GM12892 (cell line): ENCODE measurements at places on chromosomes 12 and 14.
A peak's percentile ranks its signal among the peaks of the same experiment; 100 is the strongest.

- DNase-seq, result no peak
These were observed 21.1 kb downstream of the CHFR start for GRCh38 chr12:132866251-132866828.

GRCh38 chr14:95620659-95621059 lies 65.6 kb upstream of the TCL1B start:
- DNase-seq, result no peak

GRCh38 chr14:104277416-104278213 lies 139.2 kb downstream of the KIF26A start:
- DNase-seq, result peak; percentile 5

- DNase-seq, result no peak
These were observed 47.4 kb upstream of the DYRK2 start for GRCh38 chr12:67601126-67601525.

- peak; percentile 44 for DNase-seq
These were observed 15.5 kb downstream of the MANSC1 start for GRCh38 chr12:12334367-12335040.

- DNase-seq, result peak; percentile 33
These were observed 134.2 kb downstream of the SMOC1 start for GRCh38 chr14:70013271-70013873.

DNA sequence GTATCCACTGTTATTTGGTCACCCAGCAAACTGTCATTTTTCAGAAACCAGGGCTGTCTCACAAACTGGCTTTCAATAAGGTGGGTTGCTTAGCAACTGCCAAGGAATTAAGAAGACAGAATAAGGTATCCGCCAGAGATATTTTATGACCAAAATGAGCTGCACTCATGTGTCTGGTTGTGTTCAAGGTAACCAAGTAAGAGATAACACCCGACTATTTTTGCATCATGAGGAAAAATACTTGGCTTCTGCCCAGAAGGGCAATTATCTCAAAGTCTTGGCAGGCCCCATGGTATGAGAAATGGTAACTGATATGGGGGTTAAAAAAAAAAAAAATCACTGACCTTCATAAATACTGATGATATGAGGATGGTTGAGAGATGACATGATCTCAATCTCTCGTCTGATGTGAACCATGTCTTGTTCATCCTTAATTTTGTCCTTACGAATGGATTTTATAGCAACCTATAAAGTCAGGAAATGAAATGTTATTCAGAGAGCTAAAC lies 32.6 kb downstream of the NUAK1 start:
- no peak for DNase-seq

GRCh38 chr14:99995700-99996356 lies 69.4 kb upstream of the EVL start:
- DNase-seq, result peak; percentile 42

DNA sequence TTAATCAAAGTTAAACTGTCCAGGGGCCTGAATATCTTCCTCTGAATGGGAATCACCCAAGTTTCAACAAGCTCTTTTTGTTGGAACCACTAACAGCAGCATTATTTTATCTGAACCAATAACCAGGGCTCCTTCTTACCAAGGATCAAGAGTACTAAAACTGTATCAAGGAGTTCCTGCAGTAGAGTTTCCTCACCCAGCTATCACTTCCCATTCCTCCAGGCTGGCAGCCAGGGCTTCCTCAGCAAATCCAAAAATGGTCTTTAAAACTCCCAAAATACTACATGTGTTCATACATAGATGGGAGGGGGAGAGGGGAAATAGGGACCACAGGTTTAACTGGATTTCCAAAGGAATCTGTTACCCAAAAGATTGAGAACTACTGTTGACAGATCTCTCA lies 10.5 kb downstream of the FMNL3 start:
- no peak for DNase-seq

DNA sequence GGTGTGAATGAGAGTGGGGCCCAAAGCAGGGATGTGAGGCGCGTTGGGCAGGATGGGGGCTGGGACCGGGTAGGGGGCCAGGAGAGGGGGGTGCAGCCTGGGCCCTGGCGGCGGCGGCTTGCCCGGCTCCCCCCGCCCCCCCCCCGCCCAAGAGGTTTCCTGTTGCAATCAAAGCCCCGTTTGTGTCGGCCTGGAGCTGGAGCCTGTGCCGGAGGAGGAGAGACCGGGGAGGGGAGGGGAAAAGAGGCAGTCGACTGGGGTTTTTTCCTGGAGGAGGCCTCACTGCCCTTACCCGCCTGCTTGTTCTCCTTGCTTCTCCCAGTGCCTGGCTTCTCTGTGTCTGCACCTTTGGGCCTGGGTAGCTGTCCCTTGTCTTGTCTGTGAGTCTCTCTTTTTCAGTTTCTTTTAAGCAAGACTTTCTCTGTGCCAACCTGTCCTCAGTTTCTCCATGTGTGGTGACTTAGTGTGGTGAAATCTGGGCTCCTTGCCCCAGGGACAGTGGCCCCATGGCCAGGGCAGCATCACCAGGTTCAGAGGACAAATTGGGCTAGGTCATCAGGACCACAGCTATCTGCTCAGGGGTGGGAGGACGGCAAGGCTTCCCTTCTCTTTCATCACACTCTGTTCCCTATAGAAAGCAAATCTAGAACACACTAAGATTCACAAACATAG lies 8.5 kb downstream of the RARG start:
- no peak for DNase-seq

DNA sequence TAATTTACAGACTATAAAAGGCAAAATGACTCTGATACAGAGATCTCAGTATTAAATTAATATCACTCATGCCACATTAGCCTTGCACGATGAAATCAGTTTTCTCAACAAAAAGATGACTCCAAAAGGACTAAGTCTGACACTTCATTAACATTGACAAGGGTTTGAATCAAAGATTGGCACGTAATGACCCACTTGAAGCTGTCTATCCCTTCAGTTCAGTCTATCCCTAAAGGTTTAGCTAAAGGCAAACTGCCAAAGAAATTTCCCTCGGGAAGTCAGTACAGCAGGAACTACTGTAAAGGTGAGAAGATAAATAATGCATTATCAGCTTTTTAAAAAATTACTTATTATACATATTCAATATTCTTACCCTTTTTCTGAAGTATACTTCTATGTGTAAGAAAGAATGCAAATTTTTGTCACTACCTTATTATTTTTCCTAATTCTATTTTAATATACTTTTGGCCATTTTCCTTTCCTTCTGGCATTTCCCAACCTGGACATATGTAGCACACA lies 127.1 kb downstream of the NELL2 start:
- DNase-seq, result no peak

GRCh38 chr14:24574206-24574774 lies 1.8 kb downstream of the CTSG start:
- DNase-seq, result no peak

- peak; percentile 40 for DNase-seq
These were observed 26.8 kb downstream of the APOBEC1 start for GRCh38 chr12:7638760-7639555.
